ENCODE measurements at places on chromosomes 13 and 19. TPM values are rescaled to one million over a fixed set of nuclear protein-coding genes. Genes with fewer than 3 reads are reported as not detected.

Gene HSH2D
- total RNA-seq = not detected

Gene CYP4F2
- not detected for total RNA-seq

Gene FLT1
- 147 TPM for total RNA-seq

Gene AKT1S1
- total RNA-seq = 12.1 TPM

Gene ZNF177
- total RNA-seq = 1.3 TPM

Gene RDH8
- not detected for total RNA-seq

Gene ZSCAN4
- total RNA-seq = 0.10 TPM

Gene LHB
- 0.48 TPM for total RNA-seq

Gene SIGLEC10
- not detected for total RNA-seq

Gene SIAH3
- total RNA-seq = not detected

Gene GJA3
- total RNA-seq = not detected

Gene ZNF491
- total RNA-seq = 0.65 TPM

Gene C2CD4C
- 0.67 TPM for total RNA-seq

Gene LRRC8E
- 1.3 TPM for total RNA-seq

Gene ATP8B3
- 1.7 TPM for total RNA-seq

Gene ZSCAN18
- 19.3 TPM for total RNA-seq

Gene FUT3
- total RNA-seq = not detected

Gene SPINT2
- 3.3 TPM for total RNA-seq

Gene PDX1
- not detected for total RNA-seq

Gene BCAM
- 29.4 TPM for total RNA-seq

Gene MTIF3
- 39.5 TPM for total RNA-seq

Gene NLRP11
- under 0.01 TPM for total RNA-seq

Gene FUT6
- not detected for total RNA-seq

Gene ATP1A3
- total RNA-seq = not detected

Gene MEDAG
- total RNA-seq = 19.4 TPM

Gene CNMD
- not detected for total RNA-seq

Gene ZNF253
- 6.7 TPM for total RNA-seq

Gene MYPOP
- 2.3 TPM for total RNA-seq

Gene SUGP1
- 37.7 TPM for total RNA-seq

Gene PALM3
- not detected for total RNA-seq

Gene KLC3
- not detected for total RNA-seq

Gene PCDH9
- total RNA-seq = 3.3 TPM

Gene LSR
- total RNA-seq = 0.29 TPM

Gene ZNF541
- 0.19 TPM for total RNA-seq

Gene CBARP
- 6.4 TPM for total RNA-seq

Gene C19orf38
- 0.38 TPM for total RNA-seq

Gene MED25
- total RNA-seq = 27.0 TPM

Gene ZNF578
- total RNA-seq = 2.3 TPM

Gene MUC16
- not detected for total RNA-seq

Gene CFAP97D2
- total RNA-seq = not detected

Gene C19orf33
- not detected for total RNA-seq

Gene F10
- total RNA-seq = not detected

Measured in vein endothelial cell (primary cell).